ENCODE measurements at places on chromosomes 3 and 15. TPM values are rescaled to one million over a fixed set of nuclear protein-coding genes. Genes with fewer than 3 reads are reported as not detected.

- H3K4me1 ChIP-seq, result peaks cover 55% of the 10 kb centered on the region
- peaks cover 3% of the 10 kb centered on the region for H3K27me3 ChIP-seq
- H3K4me3 ChIP-seq, result peak overlapping the region; percentile 53
- no peak for DNase-seq
- H3K36me3 ChIP-seq, result no peaks in the 10 kb centered on the region
Observed at GRCh38 chr3:72591522-72592421, 256.5 kb downstream of the SHQ1 start.

DNA sequence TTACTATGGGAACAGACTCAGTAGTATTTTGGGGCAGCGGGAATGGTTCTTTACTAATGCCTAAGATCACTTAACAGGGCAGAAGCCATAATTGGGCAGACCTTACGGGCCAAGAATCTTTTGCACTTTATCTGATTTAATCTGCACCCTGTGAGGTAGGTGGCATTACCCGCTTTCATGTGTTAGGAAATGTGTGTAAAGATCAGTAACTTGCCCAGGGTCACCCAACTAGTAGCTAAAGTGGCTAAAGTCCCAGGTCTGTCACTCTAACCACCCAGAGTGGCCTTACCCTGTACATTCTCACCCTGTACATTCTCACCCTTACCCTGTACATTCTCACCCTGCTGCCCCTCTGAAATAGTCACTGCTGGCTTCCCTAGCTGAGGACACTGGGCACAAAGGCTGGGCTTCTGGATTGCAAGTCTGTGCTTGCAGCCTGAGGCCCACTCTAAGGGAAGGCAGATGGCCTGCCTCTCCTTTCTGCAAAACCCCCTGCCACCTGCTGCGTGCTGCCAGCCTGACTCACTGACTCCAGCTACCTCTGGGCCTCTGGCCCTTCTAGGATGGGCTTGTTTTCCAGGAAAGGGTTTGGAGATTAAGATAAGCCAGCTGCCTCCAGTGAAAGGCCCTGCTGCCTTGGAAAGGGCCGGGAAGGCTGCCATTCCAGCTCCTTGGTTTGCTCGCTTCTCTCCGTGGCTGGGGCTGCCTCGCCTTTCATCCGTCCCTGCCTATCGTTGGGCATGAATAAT lies 37.5 kb upstream of the MYZAP start:
- H3K4me3 ChIP-seq, result no peak overlapping the region
- H3K4me1 ChIP-seq, result peaks cover 34% of the 10 kb centered on the region
- H3K27ac ChIP-seq, result peak overlapping the region; percentile 68
- DNase-seq, result no peak

DNA sequence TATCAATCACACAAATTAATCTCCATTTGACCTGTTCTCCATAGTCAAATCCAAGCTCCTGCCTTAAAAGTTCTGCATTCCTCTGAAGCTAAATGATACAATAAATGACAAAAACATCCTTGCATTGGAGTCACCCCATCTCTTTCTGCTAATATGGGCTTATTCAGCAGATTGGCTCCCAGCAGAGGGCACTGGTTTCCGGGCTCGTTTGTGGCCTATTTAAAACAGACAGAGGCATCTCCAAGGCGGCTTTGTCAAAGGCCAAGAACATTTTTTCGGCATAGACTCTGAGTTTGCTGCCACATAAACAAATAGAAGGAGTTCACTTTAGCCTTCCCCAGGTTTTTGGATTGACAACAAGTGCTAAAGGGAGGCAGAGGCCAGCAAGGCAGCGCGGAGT lies 204.4 kb upstream of the RASGRP1 start:
- peaks cover 8% of the 10 kb centered on the region for H3K27me3 ChIP-seq
- no peak for DNase-seq
- H3K4me1 ChIP-seq, result no peaks in the 10 kb centered on the region

Gene SCN11A
- 1.4 TPM for total RNA-seq

Gene TGM4
- not detected for total RNA-seq

Data from type B pancreatic cell (in vitro differentiated cells).